Endothelial cell (in vitro differentiated cells): ENCODE measurements at places on chromosomes 7 and 10.

GRCh38 chr10:43047288-43047970, 29.4 kb upstream of the RET start:
- DNase-seq = no peak

DNA sequence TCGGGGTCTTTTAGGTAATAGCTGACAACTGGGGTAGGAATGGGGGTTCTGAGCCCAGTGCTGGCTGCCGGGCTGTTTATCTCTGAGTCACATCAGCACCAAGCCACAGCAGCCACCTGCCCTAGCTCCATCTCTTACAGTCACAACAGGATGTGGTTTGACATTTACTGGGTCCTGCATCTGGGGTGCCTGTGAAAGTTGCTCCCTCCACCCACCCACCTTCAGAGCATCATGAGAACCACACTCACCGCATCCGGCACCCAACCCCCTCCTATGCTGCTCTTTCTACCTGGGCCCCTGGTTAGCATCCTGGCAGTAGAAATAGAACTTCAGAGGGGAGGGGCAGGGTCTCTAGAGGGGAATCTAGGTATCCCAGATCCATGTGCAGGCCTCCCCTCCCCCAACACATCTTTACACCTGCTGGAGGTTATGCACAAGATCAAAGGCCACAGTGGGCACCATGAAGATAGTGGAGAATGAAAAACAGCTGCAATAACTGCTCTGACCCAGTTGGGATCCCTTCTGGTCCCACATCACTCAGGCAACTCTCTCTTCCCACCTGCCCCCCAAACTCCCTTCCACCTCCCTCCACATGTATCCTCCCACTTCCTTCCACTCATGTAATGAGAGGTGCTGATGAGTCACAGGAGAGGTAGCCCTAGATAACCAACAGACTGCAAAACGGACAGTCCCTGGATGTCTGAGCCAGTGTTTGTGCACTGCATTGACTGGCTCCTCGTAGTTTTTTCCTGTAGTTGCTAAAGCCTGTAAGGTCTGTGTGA, 38.2 kb downstream of the PRSS2 start:
- DNase-seq = no peak

DNA sequence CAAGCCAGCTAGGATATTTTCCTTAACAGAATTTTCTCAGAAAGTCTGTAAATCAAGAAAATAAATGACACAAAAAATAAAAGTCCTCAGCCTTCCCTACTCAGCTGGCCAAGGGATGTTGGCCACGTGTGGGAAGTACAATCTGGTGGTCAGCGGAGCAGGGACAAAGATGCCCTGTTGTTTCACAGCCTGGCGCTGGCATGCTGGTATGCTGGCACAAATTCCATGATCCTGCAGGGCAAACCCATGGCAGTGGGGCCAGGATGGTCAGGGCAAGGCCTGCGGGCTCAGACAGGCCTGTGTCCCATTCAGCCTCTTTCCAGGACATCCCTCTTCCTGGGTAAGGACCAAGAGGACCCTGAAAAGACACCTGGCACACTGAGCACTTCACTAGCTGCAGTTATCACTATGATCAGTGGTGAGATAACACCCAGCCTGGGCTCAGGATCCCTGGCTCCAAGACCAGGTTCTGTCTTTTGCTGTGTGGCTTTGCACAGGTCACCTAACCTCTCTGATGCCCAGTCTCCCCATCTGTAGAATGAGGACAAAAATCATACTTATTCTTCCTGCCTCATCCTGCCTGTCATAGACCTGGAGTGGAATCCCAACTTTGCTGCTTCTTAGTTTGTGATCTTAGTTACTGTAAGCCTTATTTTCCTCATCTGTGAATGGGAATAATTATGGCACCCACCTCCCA, 10.8 kb upstream of the HSPA12A start:
- no peak for DNase-seq

- no peak for DNase-seq
Measured at GRCh38 chr10:114908896-114909295, 29.1 kb upstream of the TRUB1 start.

- DNase-seq = no peak
Measured at GRCh38 chr7:106086062-106086461, 26.1 kb downstream of the SYPL1 start.

DNA sequence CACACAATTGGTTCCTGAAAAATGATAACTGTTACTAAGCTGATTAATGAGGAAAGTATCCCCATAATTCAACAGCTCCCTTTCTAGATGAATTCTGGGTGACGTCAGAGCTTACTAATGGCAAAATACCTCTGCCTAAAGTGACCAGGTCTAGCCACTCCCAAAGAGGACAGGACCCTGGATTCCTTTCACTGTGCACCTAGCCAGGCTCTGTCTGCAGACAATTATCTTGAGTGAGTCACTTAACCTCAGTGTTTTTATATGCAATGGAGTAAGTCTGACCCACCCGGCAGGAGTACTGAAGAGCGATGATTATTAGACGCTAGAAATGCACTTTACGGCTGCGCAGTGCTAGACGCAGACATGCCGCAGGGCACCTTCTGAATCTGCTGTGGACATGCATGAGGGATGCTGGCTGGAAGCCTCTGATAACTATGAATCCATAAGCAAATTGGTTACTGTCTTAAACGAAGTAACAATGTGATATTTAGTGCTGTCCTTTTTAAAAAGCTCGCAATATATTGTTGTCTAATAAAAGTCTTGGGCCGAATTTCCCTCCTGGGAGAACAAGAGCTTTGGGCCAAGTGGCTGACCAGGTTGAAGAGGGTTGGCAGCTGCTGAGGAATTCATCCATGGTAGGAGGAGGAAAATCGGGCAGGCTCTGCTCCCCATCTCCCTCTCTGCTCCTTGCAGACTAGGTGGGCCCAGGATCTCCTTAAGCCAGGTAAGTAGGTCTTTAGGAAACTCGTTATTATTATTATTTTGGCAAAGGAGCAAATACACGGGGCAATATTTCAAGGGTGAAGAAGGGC, 4.6 kb upstream of the INPP5A start:
- DNase-seq = no peak

GRCh38 chr7:75631711-75632110, 107.0 kb downstream of the HIP1 start:
- DNase-seq = no peak
